Fibroblast of lung (primary cell): ENCODE measurements at places on chromosomes 12 and 14. TPM values are rescaled to one million over a fixed set of nuclear protein-coding genes. Genes with fewer than 3 reads are reported as not detected.

DNA sequence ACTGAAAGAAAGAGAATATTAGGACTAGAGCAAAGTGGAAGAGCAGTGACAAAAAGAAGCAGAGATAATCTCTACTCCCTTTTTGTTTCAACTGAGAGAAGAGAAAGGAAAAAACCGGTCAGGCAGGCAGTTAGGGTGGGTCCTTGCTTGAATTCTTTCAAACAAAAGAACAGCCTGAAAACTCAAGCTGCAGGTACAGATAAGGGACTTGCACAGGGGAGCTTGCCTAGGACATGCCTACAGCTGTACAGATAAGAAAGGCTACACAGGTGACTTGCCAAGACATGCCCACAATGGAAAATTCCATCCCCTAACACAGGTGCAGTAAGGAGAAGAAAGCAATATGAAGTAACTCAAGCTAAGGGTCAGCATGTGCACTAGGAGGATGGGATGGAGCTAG is 532.2 kb upstream of the MIS18BP1 start:
- DNase-seq = no peak
- H3K27ac ChIP-seq = no peak overlapping the region
- no peaks in the 10 kb centered on the region for H3K36me3 ChIP-seq
- no peaks in the 10 kb centered on the region for H3K4me1 ChIP-seq
- H3K4me3 ChIP-seq = no peak overlapping the region

GRCh38 chr12:69501154-69501895 is 31.1 kb downstream of the FRS2 start:
- peaks cover 11% of the 10 kb centered on the region for H3K4me1 ChIP-seq
- no peaks in the 10 kb centered on the region for H3K36me3 ChIP-seq
- no peaks in the 10 kb centered on the region for H3K27me3 ChIP-seq
- H3K27ac ChIP-seq = no peak overlapping the region

Gene ZFHX2
- 0.11 TPM in 1 of 2 replicates, not detected in the other for polyA plus RNA-seq

- no peak overlapping the region for H3K27ac ChIP-seq
- peaks cover 4% of the 10 kb centered on the region for H3K27me3 ChIP-seq
- no peaks in the 10 kb centered on the region for H3K36me3 ChIP-seq
- peaks cover 2% of the 10 kb centered on the region for H3K4me1 ChIP-seq
- H3K4me3 ChIP-seq = no peak overlapping the region
Observed at GRCh38 chr14:31559939-31560338, 1.3 kb upstream of the NUBPL start.

GRCh38 chr14:55387121-55387520 is 24.5 kb downstream of the ATG14 start:
- no peak overlapping the region for H3K27ac ChIP-seq
- peaks cover 6% of the 10 kb centered on the region for H3K4me1 ChIP-seq
- no peaks in the 10 kb centered on the region for H3K27me3 ChIP-seq
- peaks cover 2% of the 10 kb centered on the region for H3K36me3 ChIP-seq
- DNase-seq = no peak
- no peak overlapping the region for H3K4me3 ChIP-seq

GRCh38 chr12:111757361-111758119 is 9.2 kb upstream of the ALDH2 start:
- H3K27me3 ChIP-seq = no peaks in the 10 kb centered on the region
- peaks cover 2% of the 10 kb centered on the region for H3K36me3 ChIP-seq
- H3K4me1 ChIP-seq = peaks cover 3% of the 10 kb centered on the region
- H3K27ac ChIP-seq = no peak overlapping the region
- DNase-seq = peak; percentile 70

DNA sequence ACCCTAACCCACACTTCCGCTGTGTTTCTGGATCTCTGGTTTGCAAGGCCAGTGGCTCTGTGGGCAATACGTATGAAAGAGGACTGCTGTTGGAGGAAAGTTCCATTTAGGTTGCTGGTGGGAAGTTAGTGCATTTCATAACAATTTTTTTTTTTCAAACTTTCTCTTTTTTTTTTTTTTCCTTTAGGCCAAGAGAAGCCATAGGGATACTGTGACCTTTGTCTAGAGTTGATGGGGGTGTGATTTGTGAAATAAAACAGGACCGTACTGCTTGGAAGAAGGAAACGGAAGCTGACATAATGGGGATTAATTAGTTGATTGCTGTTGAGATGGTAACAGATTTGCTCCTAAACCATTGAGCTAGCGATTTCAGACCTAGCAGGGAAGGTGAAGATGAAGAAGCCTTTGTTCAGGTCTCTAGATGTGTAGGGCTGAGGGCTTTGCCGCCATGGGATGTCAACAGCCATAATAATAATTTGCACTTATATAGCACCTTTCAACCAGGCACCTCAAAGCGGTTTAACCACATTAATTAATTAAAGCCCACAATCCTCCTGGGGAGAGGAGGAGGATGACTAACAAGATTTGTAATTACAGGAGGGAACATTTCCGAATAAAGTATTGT is 315.3 kb downstream of the ZFP36L1 start:
- no peaks in the 10 kb centered on the region for H3K27me3 ChIP-seq
- DNase-seq = no peak
- peaks cover 13% of the 10 kb centered on the region for H3K4me1 ChIP-seq
- no peaks in the 10 kb centered on the region for H3K36me3 ChIP-seq
- no peak overlapping the region for H3K27ac ChIP-seq

DNA sequence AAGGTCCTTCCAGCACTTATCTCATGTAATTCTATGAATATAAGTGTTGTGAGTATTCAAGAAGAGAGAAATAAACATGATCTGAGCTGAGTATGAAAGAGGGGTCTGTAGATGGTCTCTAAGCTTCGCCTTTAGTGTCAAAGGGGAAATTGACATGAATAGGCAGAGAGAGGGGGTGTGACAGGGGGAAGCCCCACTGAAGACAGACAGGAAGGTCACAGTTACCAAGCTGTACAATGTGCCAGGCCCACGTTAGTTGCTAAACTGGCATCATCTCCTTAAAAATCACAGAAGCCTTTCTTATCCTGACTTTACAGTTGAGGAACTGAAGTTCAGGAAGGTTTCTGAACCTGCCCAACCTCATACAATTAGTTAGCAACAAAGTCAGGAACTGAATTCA is 7.6 kb downstream of the ARHGEF40 start:
- H3K36me3 ChIP-seq = peaks cover 40% of the 10 kb centered on the region
- H3K27ac ChIP-seq = no peak overlapping the region
- H3K4me1 ChIP-seq = peaks cover under 1% of the 10 kb centered on the region
- no peaks in the 10 kb centered on the region for H3K27me3 ChIP-seq

Gene B4GALNT3
- polyA plus RNA-seq = 0.05 TPM in 1 of 2 replicates, not detected in the other

DNA sequence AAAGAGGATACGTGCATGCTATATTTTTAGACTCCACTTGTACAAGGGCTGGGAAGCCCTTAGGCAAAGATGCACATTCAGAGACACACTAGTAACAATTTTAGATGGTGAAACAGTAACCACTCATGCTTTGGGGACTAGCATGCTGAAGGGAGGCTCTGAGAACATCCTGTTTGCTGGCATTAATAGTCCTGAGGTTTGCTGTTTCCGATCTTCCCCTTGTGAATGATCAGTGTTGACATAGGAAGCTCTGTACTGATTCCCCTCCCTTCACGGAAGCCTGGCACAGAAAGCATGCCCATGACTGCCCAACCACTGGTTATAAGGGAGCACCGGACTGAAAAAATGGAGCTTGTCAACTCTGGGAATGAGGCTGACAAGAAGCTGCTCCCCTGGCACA is 164.6 kb downstream of the GCH1 start:
- no peak for DNase-seq
- no peak overlapping the region for H3K4me3 ChIP-seq
- peaks cover 5% of the 10 kb centered on the region for H3K4me1 ChIP-seq
- H3K27me3 ChIP-seq = no peaks in the 10 kb centered on the region
- H3K27ac ChIP-seq = no peak overlapping the region

DNA sequence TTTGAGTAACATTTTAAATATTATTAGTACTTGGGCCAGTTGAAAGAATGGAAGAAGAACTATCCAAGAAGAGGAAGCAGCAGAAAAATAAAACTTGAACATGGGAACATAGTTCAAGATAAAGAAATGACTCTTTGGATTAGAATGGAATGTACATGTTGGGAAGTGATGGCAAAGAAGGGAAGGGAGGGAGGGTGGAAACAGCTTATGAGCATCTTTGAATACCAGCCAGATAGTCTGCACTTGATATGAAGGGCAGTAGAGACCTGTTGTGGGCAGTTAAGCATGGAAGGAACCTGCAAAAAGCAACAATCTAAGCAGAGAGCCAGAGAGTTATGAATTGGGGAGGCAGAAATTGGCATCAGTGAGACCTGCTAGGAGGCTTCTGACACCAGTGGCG is 10.0 kb upstream of the IL22 start:
- peaks cover 7% of the 10 kb centered on the region for H3K4me1 ChIP-seq
- H3K4me3 ChIP-seq = no peak overlapping the region
- H3K36me3 ChIP-seq = no peaks in the 10 kb centered on the region
- no peak overlapping the region for H3K27ac ChIP-seq

DNA sequence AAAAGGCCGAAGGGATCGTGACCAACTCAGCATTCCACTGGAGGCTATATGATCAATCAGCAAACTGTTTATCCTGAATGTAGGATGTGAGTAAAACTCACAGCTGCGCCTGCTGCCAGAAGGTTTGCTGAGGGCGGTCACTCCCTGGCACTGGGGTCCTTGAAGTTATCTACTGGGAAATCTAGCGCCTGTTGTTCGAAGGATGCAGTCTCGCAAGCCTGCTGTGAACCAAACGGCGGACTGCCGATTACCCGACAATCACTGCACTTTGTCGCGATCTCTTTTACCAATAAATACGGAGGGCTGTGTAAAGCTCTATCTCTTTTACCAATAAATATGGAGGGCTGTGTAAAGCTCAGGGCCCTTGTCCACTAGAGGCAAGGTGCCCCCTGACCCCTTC is 12.9 kb downstream of the DDX51 start:
- H3K27me3 ChIP-seq = no peaks in the 10 kb centered on the region
- no peak overlapping the region for H3K27ac ChIP-seq
- no peaks in the 10 kb centered on the region for H3K4me1 ChIP-seq

GRCh38 chr12:110647631-110648040 is 33.7 kb downstream of the TCTN1 start:
- H3K4me3 ChIP-seq = no peak overlapping the region
- no peaks in the 10 kb centered on the region for H3K4me1 ChIP-seq
- H3K36me3 ChIP-seq = no peaks in the 10 kb centered on the region

Gene OLR1
- polyA plus RNA-seq = 3.2 and 27.4 TPM in 2 replicates

- H3K36me3 ChIP-seq = no peaks in the 10 kb centered on the region
- no peak overlapping the region for H3K4me3 ChIP-seq
- H3K27me3 ChIP-seq = no peaks in the 10 kb centered on the region
Observed at GRCh38 chr12:78732481-78732880, 132.1 kb upstream of the SYT1 start.

DNA sequence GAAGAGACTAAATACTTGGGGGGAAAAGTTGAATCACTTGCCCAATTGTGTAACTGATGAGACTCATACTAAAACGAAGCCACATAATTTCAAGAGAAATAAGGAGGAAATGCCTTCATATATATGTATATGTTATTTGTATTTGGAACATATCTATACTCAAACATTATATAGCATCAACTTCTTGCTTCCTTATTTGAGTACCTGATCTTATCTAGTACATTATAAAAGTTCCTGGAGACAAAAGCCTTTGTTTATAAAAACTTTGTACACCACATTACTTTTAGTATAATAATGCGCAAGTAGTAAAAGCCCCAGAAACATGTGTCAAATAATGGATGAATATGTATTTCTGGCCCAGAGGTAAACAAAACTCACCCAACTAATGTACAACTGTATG is 92.0 kb downstream of the SLC2A13 start:
- no peak overlapping the region for H3K4me3 ChIP-seq
- H3K36me3 ChIP-seq = no peaks in the 10 kb centered on the region
- no peak overlapping the region for H3K27ac ChIP-seq
- H3K4me1 ChIP-seq = peaks cover 5% of the 10 kb centered on the region
- no peaks in the 10 kb centered on the region for H3K27me3 ChIP-seq

DNA sequence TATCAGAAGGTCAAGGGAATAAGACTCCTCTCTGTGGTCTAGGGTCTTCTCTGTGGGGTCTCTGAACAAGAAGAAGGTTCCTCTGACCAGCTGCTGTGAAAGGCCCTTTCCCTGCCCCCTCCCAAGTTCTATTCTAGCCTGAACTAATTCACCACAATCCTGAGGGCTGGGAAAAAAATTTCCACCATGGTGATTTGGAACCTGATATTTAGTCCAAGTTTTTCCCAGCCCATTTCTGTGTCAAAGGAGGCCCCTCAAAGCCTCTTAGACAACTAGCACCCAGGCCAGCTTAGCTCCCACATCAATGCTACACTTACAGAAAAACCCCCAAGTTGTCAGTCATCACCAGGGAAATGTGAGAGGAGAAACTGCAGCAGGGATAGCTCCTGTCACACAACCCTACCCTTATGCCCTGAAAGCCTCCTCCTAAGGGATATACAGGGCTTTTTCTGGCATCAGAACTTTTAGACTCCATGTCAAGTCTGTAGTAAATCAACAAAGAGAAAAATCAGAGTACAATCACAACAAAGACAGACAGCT is 4.5 kb downstream of the FMNL3 start:
- H3K4me1 ChIP-seq = peaks cover 18% of the 10 kb centered on the region
- H3K4me3 ChIP-seq = no peak overlapping the region
- no peaks in the 10 kb centered on the region for H3K27me3 ChIP-seq
- no peaks in the 10 kb centered on the region for H3K36me3 ChIP-seq
- H3K27ac ChIP-seq = no peak overlapping the region
- DNase-seq = peak; percentile 29

DNA sequence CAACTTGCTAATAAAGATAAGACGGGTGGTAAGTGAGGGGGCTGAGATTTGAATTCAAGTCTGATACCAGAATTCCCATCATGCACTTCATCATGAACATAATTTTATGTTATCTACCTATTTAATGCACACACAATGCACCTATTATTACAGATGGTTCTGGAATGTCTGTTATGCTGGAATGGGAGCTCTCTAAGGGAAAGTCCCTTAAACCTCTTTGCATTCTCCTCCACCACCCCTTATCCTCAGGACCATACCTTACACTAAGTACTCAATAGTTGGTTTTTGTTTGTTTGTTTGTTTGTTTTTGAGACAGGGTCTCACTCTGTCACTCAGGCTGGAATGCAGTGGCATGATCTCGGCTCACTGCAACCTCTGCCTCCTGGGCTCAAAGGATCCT is 7.0 kb upstream of the MSI1 start:
- no peak overlapping the region for H3K27ac ChIP-seq
- H3K4me3 ChIP-seq = no peak overlapping the region
- H3K27me3 ChIP-seq = peaks cover 26% of the 10 kb centered on the region
- H3K4me1 ChIP-seq = no peaks in the 10 kb centered on the region

Gene NXPH4
- polyA plus RNA-seq = 0.30 and 1.9 TPM in 2 replicates

DNA sequence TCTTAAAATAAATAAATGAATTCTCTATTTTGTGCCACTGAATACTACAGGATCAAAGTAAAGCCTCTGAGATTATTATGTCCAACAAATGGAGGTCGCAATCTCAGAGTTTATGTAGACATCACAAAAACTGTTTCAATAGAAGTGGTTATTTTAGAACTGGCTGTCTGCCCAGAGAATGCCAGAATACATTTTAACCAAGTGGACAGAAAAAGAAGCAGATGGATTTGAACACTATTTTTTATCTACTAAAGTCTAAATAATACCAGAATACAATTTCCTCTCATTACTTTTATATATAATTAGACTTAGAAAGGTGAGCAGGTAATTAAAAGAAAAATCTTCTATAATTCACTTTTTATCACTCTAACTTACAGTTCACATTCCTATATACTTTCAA is 118.3 kb downstream of the MED13L start:
- H3K27ac ChIP-seq = no peak overlapping the region
- H3K4me1 ChIP-seq = peaks cover 4% of the 10 kb centered on the region
- H3K4me3 ChIP-seq = no peak overlapping the region
- H3K36me3 ChIP-seq = no peaks in the 10 kb centered on the region
- peak; percentile 88 for DNase-seq

GRCh38 chr14:34718750-34719304 is 4.4 kb upstream of the CFL2 start:
- DNase-seq = peak; percentile 49
- H3K27me3 ChIP-seq = no peaks in the 10 kb centered on the region
- H3K4me1 ChIP-seq = peaks cover 7% of the 10 kb centered on the region
- H3K27ac ChIP-seq = no peak overlapping the region

GRCh38 chr12:52975820-52976573 is 27.1 kb downstream of the KRT18 start:
- peak; percentile 22 for DNase-seq
- no peak overlapping the region for H3K27ac ChIP-seq
- H3K36me3 ChIP-seq = no peaks in the 10 kb centered on the region
- peaks cover 11% of the 10 kb centered on the region for H3K4me1 ChIP-seq
- peaks cover 3% of the 10 kb centered on the region for H3K27me3 ChIP-seq
- H3K4me3 ChIP-seq = no peak overlapping the region
